ENCODE measurements at places on chromosomes 16 and 17.

DNA sequence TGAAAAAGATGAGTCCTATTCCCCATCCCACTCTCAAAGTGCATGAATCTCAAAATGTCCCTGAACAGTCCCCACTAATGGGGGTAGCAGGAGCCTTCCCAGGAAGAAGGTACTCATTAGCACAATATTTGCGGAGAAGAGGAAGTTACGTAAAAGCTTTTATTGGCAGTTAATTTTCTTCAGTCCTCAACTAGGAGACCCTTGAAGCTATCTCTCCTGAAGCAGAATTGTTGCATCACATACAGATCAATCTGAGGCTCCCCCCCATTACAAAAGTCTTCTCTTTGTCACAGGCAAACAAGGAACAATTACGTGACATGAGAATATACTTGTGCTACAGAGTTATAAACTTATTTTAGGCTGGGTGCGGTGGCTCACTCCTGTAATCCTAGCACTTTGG lies 14.2 kb downstream of the SLFN12L start:
- DNase-seq = peak; percentile 66

GRCh38 chr17:45441526-45442310 lies 9.0 kb upstream of the ARHGAP27 start:
- no peak for DNase-seq

- DNase-seq = no peak
Observed at GRCh38 chr16:48632137-48632774, 22.3 kb upstream of the N4BP1 start.

DNA sequence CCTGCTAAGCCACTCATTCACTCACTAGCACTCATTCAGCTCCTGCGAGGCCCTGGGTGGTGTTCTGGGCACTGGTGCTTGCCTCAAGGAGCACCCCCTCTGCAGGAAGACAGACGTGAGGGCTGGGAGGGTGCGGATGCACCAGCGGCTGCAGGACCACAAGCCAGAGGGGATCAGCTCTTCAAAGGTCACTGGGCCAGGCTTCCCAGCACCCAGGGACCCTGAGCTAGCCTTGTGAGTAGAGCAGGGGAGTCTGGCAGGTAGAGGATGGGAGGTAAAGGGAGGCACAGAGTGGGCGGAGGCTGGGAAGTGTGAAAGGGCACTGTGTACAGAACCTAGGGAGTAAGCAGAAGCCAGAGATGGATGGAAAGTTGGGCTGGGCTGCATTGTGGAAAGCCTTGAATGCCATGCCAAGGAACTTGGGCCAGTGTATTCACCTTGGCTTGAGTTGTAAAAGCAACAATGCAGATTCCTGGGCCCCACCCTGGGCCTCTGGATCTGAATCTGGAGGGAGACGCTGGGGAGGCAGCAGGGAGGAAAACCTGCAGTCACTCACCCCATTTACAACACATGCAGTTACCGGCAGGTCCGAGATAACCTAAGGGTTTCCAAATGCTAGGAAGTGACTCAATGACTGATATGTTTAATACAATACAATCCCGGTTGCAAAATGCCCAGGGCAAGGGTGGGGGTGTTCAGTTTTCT lies 1.7 kb downstream of the IL4R start:
- DNase-seq = peak; percentile 74

DNA sequence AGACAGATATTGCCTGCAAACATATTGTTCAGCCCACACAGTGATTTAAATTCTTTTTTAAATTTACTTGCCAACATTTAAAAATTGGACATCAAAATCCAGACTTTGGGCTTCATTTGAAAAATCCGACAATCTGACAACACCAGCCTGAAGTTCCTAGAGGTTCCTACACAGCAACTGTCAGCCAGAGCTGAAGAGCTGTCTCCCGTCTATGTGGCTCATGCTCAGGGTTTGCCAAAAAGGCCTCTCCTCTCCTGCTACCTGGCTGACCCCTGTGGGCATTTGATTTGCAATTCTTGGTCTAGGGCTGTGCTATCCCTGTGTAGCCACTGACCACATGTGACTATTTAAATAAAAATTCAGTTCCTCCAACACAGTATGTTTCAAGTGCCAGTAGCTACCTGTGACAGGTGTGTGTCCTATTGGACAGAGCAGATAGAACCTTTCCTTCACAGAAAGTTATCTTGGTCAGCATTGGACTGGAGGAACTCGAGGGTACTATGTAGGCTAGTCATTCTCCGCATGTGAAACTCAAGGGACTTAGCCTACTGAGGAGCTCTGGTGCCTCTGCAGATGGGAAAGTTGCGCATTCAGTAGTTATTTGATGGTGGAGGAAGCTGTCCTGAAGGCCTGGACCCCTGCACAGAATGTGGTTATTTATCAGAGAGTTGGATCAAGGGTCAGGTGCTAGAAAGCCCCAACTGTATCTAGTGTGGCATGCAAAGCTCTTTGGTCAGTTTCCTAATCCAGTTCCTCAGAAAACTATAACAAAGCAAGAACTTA lies 2.7 kb downstream of the LYRM1 start:
- peak; percentile 42 for DNase-seq

- no peak for DNase-seq
Observed at GRCh38 chr16:58426966-58427365, 34.7 kb downstream of the GINS3 start.

DNA sequence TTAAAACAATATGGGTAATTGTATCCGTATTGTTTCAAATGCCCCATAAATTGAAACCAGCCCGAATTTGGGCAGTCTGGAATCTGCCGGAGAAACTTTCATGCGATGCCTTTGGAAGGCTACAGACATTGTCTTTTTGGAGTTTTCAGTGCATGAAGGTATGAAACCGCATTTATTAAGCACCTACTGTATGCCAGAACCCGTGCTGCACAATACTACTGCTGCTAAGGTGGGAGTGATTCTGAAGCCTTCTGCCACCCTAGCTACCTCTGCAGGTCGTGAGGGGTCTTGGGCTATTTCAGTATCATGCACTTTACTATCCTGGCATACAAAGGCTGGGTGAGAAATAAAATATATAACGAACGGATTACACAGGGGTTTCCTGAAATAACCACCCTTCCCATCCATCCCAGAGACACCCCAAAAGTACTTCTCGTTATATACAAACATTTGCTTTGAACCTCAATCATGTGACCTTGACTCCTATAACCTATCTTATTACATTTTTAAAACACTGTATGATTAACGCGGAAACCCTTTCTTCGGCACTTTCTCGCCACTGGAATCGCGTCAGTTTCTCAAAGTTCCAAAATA lies 1.0 kb upstream of the MSI2 start:
- no peak for DNase-seq

DNA sequence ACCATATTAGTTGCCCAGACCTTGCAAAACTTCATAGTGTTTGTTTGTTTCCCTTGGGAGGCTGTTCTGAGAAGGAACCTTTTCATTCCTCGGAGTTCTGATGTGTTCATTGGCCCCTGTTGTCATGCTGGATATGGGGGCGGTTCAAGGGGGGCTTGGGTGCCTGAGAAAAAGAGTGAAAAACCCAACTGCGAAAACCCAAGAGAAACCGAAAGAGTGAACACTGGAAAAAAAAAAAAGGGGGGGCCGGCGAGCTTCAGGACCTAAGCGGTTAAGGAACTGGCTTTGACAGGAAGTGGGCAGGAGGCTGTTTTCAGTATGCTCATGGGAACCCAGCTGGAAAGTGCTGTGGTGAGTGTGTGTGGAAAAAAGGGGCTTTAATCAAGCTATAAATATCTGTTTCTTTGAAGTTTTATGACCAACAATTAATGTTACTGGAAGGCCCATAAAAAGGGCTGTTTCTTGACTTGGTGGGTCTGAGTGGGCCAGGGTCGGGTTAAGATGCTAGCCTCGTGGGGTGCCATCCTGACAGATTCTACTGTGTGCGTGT lies 510.7 kb downstream of the MAF start:
- DNase-seq = peak; percentile 77

Measured in AML-193 (cell line).